ENCODE measurements at places on chromosomes 16 and 17.

- DNase-seq: peak; percentile 77
Measured at GRCh38 chr17:2814481-2815341, 18.5 kb downstream of the RAP1GAP2 start.

GRCh38 chr16:81946206-81946605 lies 65.1 kb downstream of the SDR42E1 start:
- DNase-seq: no peak

- DNase-seq: no peak
Measured at GRCh38 chr17:78364436-78365281, 4.8 kb upstream of the SOCS3 start.

DNA sequence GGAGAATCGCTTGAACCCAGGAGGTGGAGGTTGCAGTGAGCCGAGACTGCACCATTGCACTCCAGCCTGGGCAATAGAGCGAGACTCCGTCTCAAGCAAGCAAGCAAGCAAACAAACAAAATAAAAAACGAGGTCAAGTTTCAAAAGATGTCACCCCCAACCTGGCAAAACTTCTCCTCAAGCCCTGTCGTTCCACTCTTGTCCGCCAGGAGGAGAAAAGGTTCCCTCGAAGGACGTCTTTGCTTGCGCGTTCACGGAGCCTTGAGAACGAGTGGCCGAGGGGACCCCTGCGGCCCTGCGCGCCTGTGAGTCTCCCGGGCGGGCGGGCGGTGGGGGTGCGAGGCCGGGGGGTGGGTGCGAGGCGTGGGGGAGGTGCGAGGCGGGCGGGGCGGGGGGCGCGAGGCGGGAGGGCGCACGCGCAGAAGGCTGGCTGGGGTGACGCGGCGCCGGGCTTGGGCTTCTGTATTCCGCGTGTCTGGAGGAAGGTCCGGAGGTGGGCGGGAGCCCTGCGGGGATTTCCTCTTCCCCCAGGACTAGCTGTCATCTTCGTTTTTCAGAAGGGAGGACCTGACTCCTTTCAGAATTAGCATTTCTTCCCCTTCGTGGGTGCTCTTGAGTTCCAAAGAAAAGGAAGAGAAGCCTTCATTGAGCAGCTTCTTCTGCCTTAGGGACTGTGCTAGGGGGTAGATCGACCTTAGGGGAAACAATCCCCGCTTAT lies 3.7 kb downstream of the SLC52A1 start:
- DNase-seq: peak; percentile 78

GRCh38 chr16:10250137-10250828 lies 68.1 kb upstream of the GRIN2A start:
- no peak for DNase-seq

- DNase-seq: no peak
Measured at GRCh38 chr16:87964049-87964659, 12.9 kb downstream of the BANP start.

GRCh38 chr17:62708587-62708986 lies 81.1 kb downstream of the MRC2 start:
- no peak for DNase-seq

DNA sequence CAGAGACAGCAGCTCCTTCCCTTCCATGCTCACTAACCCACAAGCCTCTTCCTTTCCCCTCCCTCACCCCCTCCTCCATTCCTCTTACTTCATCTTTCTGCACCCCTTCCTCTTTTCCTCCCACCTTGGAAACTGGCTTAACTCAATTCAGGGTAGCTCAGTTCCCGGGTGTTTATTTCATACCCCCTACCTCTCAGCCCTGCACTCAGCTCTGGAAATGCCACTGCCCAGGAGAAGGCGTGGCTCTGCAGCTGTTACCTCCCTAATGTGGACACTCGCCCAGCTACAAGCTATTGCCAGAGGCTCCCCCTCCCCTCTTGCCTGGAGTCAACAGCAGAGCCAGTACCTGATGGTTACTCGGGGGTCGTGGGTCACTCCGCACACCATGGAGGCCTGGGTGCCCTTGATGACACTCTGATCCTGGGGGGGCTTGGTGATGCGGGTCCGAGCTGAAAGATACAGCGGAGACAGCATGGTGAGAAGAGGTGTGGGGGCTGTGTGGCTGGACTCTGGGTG lies 118.4 kb upstream of the CDC42EP4 start:
- DNase-seq: no peak

GRCh38 chr16:1048442-1049112 lies 24.0 kb upstream of the SSTR5 start:
- DNase-seq: peak; percentile 17

DNA sequence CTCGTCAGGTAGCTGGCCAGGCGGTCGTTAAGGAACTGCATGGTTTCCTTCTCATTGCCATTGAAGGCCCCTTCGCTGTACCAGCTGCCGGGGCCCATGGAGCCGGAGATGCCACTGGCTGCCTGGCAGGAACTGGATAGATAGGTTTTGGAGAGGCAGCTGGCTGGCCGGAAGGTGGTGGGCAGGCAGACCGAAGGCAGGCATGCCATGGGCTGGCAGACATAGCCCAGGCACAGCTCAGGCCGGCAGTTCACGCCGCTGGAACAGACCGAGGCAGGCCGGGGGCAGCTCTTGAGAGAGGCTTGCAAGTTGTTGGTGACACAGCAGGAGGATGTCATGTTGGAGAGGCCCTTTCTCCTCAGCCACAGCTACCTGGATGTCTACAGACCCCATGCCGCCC lies at the start of gene KRT32:
KRT32 (minus strand) TSS at position 399 of the 400 bp plus-strand sequence; CDS start at position 338, 61 bp downstream.
- DNase-seq: no peak

DNA sequence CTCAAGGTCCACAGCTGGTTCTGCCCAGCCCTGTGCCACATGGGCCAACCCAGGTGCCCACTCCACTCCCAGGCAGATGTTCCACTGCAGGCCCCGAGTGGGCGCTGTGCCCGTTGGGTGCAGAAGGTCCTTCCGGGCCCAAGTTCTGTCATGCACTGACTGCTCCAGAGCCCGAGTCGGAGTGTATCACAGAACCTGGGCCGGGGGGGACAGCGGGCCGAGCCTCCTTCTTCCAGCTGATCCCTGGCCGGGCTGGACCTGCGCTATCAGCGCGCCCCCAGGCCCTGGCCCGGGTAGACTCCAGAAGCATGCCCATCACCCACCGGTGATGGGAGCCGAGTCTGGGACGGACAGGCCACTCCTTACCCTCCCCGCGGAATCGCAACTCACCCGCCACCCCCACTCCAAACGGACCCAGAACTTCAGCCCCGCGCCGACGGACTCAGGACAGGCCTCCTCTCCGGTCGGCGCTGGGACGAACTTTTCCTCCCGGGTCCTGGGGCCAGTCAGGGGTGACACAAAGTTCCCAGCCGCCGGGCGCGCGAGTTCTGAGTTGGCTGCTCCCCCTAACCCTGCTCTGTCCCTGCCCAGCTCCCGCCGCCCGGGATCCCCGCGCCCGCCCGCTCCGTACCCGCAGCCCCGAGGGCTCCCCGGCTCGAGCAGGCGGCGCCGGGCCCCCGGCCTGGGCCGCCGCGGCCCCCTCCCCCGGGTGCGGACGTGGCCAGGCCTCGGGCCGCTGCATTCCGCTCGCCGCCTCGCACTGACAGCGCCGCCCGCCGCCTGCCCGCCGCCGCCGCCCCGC lies at the start of gene COPZ2:
COPZ2 (minus strand) TSS at position 762 of the 802 bp plus-strand sequence; CDS start at position 742, 20 bp downstream.
- peak; percentile 60 for DNase-seq

- no peak for DNase-seq
Measured at GRCh38 chr17:19378416-19379360, at the start of gene MAPK7. Gene MAPK7, plus strand, starts transcription at chr17:19378498. Its CDS starts 403 bp downstream, at chr17:19378901.

GRCh38 chr17:40809721-40810421 lies 10.1 kb upstream of the KRT28 start:
- DNase-seq: no peak

DNA sequence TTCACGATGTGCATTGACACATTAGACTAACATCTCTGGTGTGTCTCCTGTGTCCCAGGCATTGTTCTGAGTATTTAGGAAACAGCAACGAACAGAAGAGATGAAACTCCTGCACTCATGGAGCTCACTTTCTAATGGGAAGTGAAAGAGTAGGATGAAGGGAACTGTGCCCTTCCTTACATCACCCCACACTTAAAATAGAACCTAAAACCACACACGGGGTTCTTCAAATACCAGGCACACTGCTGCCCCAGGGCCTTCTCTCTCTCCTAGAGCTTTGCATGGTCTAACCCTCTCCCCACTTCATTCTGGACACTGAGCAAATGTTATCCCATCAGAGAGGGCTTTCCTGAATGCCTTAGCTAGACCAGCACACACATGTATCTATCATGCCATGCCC lies 33.7 kb downstream of the TRIM25 start:
- DNase-seq: no peak

GRCh38 chr17:15249487-15249886 lies 15.6 kb downstream of the PMP22 start:
- no peak for DNase-seq

- no peak for DNase-seq
Measured at GRCh38 chr16:68469796-68470460, 21.6 kb upstream of the SMPD3 start.

DNA sequence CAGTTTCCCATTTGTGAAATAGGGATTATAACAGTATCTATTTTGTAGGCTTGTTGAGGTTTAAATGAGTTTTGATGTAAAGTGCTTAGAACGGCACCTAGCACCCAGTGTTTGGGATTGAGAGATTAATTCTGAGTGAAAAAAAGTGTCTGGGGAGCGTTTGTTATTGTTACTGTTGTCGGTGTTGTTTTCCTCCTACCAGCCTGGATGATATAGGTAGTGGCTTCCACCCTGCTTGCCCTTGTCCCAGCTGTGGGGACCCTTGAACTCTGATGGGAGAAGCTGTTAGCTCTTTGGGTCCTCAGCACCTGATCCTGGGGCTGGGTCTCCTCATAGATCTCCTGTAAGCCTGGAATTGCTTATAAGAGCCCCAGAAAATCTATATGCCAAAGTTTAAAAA lies 4.9 kb downstream of the FMNL1 start:
- DNase-seq: no peak

- DNase-seq: no peak
Measured at GRCh38 chr17:3802461-3803307, 1.7 kb upstream of the ITGAE start.

DNA sequence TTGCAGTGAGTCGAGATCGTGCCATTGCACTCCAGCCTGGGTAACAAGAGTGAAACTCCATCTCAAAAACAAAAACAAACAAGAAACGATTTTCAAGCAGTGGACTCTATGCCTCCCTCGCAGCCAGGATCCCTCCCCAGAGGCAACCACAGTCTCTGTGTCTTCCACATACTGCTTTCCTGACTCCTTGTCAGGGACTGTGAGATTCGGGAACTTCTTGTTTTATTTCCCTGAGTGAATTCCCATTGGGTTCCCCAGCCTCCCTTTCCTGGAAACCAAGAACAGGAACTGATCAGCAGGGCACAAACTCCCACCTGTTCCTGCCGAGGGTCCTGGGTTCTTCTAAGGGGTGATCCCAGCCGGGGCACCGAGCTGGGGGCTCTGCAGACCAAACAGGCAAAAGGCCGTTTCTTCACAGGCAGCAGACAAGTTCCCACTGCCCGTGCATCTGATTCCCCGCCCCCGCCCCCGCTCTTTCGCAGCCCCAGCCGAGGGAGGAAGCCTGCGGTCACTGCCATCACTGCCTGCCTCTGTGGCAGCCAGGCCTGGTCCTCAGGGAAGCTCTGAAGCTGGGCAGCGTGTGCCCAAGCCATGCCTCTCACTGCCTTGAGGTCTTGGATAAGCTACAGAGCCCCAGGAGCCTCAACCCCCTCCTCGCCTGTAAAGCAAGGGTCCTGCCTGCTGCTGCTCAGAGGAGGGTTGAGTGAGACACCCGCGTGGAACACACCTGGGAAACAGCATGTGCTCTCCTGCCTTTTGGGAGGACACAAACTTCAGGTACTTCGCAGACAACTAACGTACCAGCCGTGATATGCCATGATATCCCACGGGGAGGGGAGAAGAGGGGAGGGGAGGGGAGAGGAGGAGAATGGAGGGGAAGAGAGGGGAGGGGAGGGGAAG lies 5.5 kb upstream of the PIEZO1 start:
- DNase-seq: peak; percentile 65

GRCh38 chr17:79465011-79465680 lies 145.7 kb downstream of the RBFOX3 start:
- DNase-seq: no peak

- DNase-seq: no peak
Measured at GRCh38 chr16:79247386-79247785, 353.2 kb downstream of the MAF start.

GRCh38 chr17:63855185-63855584 lies 12.7 kb upstream of the SMARCD2 start:
- DNase-seq: no peak

DNA sequence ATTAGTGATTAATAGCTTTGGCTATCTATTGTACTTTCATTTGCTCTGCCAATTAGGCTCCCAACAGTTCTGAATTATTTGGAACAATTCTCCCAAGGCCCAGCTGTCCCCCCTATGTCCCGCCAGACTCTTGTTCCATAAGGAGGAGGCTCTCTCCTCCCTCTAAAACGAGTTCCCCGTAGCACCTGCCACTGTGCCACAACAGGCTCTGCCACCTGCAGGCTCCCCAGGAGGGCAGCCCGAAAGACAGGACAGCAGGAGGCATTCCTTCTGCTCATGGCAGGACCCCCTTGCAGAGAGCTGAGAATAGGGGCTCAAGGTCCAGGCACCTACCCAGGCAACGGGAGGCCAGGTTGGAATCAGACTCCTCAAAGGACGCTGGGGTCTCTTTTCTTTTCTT lies 9.0 kb downstream of the PITPNM3 start:
- DNase-seq: no peak

DNA sequence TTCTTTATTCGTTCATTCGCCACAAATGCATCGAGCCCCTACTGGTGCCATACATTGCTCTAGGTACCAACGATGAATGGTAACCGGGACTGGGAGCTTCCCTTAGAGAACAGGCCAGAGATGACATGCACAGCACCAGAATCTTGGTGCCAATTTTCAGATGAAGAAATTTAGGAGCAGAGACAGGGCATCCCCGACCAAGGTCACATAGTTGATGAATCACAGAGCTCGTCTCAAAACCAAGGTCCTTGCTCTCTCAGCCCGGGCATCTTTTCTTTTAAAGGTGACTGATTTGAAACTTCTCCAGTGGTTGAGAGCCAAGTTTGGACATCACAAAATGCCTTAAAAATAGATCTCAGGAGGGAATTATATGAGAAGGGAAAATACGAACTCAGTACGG lies 73.2 kb upstream of the C16orf82 start:
- no peak for DNase-seq

DNA sequence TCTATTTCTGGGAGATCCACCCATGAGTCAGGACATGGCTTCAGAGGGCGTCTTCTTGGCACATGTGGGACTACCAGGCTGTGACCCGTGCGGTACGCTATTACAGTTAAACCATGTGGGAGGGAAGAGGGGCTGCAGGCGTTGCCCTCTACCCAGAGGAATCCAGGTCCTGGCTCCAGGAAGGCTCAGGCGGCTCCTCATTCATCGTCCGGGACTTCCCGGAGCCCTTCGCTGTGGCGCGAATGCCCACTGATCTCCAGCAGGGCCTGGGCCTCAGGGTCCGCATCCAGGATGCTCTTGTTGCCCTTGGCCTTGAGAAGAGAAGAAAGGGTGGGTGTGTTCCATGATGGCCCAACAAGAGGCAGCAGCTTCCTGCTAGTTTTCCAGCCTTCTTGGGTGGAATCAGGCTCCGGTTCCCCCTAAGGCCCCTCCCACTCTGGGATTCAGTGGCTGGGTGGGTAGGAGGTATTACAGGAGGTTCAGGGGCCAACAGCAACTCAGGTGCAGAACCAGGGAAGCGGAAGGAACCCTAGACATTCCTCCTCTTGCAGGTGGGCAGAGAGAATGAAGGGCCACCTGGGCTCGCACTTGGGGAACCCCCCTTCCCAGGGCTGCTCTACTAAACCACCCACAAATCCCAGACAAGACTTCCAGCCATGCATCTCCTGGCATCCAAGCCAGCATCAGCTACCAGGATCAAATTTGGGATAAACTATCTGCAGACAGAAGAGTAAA lies 24.6 kb downstream of the MEAK7 start:
- DNase-seq: no peak

All from activated T-cell treated with anti-CD3 and anti-CD28 coated beads for 48 hours (primary cell).